ENCODE measurements at places on chromosomes 7 and 10.

DNA sequence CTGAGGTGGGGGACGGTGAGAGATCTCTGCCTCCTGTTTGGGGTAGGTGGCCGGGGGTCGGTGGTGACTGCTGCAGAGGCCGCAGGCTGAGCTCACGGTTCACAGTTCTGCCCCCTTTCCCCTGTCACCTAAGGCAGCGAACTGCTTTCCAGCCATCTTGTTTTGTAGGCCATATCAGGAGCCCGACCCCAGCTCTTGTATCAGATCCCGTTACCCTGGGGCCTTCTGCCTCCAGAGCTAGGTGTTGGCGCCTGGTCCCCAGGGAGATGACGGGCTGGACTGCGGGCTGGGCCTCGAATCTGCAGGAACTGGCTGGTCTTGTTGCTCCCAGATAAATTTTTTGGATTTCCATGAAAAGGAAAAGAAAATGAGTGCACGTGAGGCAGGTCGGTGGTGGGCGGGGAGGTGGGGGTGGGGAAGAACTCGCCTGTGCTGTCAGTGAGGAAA lies 183.0 kb downstream of the DNAJB6 start:
- no peak for DNase-seq

GRCh38 chr7:35512716-35513115 lies 182.2 kb downstream of the HERPUD2 start:
- no peak for DNase-seq

GRCh38 chr7:111734954-111735660 lies 172.8 kb upstream of the IMMP2L start:
- DNase-seq: no peak

- DNase-seq: no peak
Measured at GRCh38 chr10:83632701-83633100, 506.6 kb upstream of the GHITM start.

DNA sequence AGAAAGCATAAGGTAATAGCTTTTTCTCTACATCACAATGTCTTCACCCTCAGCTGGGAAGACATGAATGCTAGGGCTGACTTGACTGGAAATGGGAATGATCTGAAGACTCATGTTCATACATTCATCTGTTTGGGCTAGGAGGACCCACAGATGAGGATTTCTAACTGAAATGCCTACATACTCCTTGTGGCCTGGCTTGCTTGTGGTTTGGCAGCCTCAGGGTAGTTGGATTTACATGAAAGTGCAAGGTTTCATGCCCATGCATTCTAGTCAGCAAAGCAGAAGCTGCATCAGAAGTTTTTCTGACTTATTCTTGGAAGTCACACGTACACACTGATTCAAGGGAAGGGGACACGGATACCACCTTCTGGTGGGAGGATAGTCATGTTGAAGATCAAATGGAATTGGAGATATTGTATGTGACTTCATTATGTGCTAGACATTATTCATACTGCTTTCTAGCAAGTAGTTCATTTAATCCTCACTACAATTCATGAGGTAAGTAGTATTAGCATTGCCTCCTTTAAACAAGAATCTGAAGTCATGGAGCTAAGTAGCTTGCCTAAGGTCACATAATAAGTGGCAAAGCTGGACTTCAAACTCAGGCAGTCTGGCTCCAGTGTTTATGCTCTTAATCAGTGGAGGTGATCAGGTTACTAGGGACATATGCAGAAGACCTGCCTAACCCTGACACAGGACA lies 957.0 kb downstream of the LRMDA start:
- DNase-seq: no peak

- DNase-seq: no peak
Measured at GRCh38 chr10:51047857-51048256, 26.4 kb upstream of the PRKG1 start.

DNA sequence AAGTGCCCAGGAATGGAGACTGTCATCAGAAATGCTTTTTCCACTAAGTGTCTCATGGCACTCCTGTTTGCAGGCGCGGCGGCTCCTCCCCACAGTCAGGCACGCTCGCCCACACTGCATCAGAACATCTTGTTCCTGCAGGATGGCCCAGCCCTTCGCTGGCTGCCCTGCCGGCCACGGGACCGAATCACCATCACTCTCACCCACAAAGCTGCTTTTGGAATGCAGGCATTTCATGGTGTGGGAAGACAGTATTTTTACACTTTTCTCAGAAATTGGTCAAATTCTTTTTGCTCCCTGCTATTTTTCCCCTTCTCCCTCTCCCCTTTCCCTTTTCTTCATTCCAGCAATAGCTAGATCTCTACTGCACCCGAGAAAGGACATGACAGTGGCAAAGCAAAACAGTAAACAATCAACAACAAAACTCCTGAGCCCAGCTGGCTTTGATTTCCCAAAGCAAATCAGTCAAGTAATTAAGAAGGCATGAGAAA lies 176.1 kb upstream of the TNS3 start:
- DNase-seq: no peak

- DNase-seq: peak; percentile 18
Measured at GRCh38 chr7:138980563-138981291, 462 bp downstream of the KIAA1549 start.

DNA sequence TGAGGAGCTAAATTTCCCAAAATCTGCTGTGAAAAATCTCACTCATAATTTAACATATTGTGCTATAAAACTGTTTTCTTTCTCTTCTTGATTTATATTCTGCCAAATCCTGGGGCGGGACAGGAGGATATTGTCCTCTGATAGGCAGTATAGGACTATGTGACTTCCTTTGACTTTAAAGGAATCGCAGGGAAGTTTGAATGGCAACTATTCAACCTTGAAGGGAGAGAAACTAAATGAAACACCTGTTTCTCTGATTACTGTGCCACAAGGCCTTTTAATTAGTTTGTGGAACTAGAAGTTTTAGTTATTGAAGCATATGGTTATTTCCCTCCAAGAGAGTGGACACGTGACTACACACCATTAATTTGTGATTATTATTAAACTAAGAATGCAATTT lies 607.4 kb downstream of the GATA3 start:
- DNase-seq: no peak

DNA sequence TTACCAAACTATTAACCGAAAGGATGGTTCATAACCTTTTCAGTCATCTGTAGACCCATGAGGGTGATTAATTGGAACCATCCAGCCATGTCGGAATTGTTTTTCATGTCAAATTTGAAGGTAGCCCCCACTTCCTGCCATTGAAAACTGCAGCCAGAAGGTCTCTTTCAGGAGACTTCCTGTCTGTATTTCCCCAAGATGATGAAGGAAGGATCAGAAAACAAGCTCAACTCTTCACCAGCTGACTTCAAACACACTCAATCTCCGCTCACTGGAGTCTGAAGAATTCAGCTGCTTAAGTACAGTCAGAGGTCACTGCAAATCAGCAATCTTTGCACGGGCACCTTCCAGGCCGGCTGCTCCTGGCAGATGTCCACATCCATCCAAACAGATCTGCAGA lies 291.7 kb upstream of the NPVF start:
- peak; percentile 33 for DNase-seq

DNA sequence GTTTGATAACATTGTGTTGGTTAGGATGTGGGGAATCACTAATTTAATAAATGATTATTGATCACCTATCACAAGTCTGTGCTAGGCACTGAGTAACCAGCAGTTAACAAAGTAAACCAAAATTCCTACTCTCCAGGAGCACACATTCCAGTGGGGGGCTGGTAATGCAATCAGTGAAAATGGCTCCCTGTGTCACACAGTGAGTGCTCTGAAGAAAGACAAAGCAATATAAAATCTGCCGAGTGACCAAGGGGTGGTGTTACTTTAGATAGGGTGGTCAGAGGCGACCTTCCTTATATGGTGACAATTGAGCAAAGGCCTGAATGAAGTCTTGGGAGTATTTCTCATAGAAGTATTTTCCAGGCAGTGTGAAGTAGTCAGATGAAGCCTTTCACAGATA lies 13.6 kb upstream of the SMC3 start:
- DNase-seq: no peak

DNA sequence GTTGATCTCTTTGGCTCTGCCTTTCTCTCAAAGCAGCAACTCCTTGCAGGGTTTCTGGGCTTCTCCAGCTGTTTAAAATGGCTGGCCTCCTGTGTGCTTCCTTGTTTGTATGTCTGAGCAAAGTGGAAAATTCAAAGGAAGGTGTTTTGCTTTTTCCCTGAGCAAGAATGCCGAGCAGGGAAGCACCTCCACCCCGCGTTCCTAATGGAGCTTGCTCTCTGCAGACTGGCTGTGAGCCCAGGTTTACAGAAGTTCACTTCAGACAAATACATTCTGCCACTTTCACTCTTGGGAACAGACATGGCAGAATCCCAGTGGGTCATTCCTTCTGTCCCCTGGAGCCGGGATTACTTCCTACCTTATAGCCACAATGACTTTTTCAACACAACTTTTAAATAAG lies 181.8 kb upstream of the AGK start:
- DNase-seq: peak; percentile 6

DNA sequence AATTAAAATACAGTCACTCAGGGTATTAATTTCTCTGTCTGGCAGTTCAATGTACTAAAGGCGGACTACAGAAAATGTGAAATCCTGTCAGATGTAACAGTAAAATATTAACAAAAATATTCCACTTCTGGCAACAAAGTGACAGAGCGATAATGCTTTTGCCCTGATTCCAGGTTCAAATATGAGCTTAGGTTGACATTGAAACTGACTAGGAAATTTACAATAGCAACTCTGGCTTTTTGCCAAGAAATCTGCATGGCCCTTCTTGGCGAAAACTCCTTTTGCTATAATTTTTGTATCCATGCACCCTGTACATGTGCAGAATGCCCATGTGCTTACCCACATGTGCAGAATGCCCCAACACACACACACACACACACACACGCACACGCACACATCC lies 552.2 kb downstream of the MDFIC start:
- DNase-seq: no peak

GRCh38 chr10:1381339-1381738 lies 325.2 kb downstream of the WDR37 start:
- DNase-seq: no peak

DNA sequence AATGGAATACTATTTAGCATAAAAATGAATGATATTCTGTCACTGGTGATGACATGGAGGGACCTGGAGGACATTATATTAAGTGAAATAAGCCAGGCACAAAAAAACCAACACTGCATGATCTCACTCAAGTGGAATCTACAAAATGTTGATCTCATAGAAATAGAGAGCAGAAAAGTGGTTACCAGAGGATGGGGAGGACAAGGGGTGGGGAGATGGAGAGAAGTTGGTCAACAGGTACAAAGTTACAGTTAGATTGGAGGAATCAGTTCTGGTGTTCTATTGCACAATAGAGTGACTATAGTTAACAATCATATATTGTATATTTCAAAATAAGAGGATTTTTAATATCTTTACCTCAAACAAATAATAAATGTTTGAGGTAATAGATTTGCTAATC lies 24.7 kb upstream of the SLC18A3 start:
- DNase-seq: no peak

DNA sequence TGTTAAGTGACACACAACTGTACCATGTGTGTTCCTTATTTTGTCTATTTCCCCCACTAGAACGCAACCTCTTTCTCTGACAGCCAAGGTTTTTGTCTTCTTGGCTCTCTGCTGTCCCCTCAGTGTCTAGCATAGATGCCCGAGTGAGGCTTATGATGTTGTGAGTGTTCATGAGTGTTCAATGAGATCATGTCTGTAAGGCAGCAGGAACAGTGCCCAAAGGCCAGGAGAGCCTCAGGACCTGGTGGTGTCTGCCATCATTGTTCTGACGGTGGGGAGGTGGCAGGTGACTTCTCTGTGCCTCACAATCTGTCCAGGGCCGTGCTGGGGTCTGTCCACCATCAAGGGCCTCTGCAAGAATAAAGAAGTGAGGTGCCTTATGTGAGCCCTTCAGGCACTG lies 66.5 kb downstream of the JCAD start:
- no peak for DNase-seq

DNA sequence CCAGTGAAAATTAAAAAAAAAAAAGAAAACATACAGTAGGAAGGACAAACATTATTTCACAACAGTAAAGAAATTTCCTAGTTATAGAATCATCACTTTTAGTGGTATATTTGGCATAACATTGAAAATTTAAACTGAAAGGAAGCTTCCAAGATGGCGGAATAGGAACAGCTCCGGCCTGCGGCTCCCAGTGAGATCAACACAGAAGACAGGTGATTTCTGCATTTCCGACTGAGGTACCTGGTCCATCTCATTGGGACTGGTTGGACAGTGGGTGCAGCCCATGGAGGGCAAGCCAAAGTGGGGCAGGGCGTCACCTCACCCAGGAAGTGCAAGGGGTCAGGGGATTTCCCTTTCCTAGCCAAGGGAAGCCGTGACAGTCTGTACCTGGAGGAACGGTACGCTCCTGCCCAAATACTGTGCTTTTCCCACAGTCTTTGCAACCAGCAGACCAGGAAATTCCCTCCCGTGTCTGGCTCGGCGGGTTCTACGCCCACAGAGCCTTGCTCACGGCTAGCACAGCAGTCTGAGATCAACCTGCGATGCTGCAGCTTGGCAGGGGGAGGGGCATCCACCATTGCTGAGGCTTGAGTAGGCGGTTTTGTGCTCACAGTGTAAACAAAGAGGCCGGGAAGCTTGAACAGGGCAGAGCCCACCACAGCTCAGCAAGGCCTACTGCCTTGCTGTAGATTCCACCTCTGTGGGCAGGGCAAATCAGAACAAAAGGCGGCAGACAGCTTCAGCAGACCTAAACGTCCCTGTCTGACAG lies 19.4 kb downstream of the PON3 start:
- DNase-seq: no peak

- no peak for DNase-seq
Measured at GRCh38 chr7:108049962-108050361, 47.0 kb upstream of the LAMB1 start.

DNA sequence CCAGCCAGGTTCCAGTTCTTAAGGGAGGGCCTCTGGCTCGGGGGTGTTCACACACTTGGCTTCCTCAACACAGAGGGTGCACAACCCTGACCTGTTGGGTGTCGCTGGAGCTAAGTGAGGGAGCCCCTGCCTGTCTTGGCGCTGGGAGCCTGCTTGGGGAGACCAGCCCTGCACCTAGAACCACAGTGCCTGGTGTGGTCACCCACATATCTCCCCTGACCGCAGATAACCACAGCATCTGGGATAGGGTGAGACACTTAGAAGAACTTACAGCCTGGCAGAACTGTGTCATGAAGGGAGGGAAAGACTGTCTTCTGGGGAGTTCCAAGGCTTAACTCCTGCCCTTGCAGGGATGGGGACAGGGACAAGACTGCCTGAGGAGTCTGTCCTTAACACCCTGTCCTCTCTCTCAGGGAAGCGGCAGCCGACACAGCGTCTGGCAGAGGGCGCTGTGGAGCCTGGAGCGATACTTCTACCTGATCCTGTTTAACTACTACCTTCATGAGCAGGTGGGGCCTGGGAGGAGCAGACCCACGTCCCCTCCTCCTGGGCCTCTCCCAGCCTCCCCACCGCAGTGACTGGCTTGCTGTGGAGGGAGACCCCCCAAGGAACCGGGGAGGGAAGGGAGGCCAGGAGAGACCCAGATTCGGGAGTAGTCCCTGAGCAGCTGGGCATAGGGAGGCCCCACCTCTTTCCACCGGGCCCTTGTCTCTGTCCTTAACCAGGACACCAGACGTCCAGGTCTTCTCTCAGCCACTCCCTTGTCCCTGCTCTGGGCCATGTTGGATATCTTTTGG lies 59.0 kb downstream of the PALD1 start:
- DNase-seq: no peak

- no peak for DNase-seq
Measured at GRCh38 chr7:136348142-136348541, 371.0 kb upstream of the MTPN start.

All from NCI-H1092 (cell line).